Activated CD4-positive, alpha-beta T cell treated with anti-CD3 and anti-CD28 coated beads for 4 hours (primary cell): ENCODE measurements at places on chromosomes 3 and 15.

- DNase-seq, result no peak
These were observed 855 bp upstream of the ABHD5 start for GRCh38 chr3:43689766-43690399.

- no peak for DNase-seq
These were observed 2.0 kb downstream of the C2CD4A start for GRCh38 chr15:62068810-62069167.

DNA sequence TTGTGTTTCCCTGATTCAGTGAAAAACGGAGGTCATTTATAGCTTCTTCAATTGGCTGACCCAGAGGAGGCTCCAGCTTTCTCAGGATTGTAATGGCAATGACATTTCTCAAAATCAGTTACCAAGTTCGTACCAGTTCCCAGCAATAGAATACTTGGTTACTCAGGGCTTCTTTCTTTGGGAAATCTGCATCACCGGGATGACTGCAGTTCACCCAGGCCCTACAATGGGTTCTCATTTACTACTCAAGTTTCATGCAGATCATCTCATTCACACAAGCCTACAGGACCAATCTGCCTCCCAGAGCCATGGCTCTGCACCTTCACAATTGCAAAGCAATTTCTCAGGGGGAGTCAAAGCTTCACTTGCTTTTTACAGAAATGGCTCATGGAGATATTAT, 109.6 kb downstream of the FHIT start:
- no peak for DNase-seq

DNA sequence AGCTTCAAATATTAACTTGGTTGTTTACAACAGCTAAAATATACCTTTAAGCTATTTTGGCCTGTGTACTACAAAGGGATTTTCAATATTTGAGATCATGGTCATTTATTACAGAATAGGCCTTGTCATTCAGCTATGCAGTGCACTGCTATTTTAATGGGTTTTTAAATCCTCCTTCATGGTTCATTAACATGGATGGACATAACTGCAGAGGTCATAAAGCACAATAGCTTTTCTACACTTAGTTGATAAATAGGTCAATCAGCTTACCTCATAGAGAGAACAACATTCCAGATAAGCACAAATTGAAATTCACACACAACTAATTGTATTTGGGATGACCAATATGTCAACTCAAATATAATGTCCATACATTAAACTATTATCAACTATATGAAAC, 403.7 kb downstream of the CNTN3 start:
- no peak for DNase-seq

- no peak for DNase-seq
These were observed 51.0 kb upstream of the ATP13A3 start for GRCh38 chr3:194537732-194538247.

DNA sequence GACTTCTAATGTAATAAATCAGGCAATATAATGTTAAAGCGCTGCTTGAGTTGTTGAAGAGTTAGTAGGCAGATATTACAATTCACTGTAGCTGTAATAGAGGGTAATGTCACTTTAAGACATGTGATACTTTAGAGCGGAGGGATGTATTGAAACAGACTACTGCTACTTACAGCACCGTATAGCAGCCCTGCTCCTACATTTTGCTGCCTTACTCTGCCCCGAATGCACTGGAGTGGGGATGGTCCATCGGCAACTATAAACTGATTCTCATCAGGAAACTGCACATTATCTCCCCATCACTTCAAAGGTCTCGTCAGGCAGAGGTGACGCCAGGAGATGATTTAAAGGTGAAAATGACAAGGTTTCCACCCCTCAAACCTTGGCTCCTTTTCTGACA, 349.7 kb upstream of the SUCLG2 start:
- no peak for DNase-seq

- no peak for DNase-seq
These were observed 18.3 kb downstream of the GNB5 start for GRCh38 chr15:52172869-52173268.

DNA sequence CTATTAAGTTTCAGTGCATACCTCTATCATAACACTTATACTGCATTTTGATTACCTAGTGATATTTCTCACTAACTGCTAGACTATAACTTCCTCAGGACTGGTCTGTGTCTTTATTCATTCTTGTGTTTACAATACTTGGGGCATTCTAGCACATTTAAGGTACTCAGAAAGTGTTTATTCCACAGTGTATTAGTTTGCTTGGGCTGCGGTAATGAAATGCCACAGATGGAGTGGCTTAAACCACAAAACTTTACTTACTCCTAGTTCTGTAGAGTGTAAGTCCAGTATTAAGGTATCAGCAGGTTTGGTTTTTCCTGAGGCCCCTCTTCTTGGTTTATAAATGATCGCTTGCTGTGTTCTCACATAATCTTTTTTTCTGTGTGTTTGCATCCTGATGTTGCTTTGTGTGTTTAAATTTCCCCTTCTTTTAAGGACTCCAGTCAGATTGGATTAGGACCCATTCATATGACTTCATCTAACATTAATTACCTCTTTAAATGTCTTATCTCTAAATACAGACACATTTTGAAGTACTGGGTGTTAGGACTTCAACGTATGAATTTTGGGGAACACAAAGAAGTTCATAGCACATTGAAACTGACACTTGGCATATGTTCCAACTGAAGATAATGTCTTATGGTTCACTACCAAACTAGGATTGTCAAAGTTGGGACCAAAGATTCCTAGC, 23.9 kb downstream of the RNF111 start:
- DNase-seq, result no peak
